ENCODE measurements at places on chromosomes 4 and X.

DNA sequence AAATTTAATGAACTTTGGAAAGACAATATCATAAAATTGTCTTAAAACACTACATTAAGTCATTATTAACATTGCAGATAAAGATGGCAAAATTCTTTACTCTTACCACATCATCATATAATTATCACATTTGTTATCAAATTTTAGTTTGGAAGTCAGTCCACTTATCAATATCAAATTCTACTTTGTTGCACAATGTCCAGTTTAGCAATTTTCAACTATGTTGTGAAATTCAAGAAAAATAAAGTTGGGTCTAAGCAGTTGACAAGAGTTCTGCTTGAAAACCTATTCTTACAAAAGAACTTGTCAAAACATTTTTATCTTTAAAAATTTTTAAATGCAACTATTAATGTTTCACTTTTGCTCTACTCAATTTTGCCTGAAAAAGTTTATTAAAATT, 44.7 kb upstream of the TET2 start:
- DNase-seq = no peak

GRCh38 chrX:1261285-1261684, 7.3 kb upstream of the CSF2RA start:
- DNase-seq = no peak

DNA sequence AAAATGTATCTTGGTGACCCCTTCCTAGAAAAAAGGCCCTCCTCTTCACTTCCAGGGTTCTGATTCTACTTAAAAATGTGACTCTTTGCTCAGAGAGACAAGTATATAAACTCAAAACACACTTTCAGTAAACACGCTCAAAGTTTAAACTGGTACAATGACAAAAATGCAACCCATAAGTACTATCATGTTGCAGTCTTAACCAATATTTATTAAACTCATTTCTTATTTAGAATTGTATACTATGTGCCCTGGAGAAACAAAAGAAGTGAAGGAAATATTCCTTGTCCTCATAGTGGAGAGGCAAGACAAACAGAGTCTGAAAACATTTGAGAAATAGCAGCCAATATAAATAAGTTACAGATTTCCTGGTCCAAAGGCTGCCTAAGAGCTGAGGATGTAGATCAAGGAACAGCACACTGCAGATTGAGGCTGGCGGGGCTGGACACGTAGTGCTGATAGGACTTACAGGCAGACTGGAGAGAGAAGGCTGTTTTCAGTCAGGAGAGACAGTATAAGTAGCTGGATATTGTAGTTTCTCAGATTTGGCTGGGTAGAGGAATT, 39.1 kb upstream of the ANXA3 start:
- DNase-seq = no peak

- DNase-seq = no peak
Observed at GRCh38 chr4:54384563-54384962, 155.5 kb downstream of the PDGFRA start.

DNA sequence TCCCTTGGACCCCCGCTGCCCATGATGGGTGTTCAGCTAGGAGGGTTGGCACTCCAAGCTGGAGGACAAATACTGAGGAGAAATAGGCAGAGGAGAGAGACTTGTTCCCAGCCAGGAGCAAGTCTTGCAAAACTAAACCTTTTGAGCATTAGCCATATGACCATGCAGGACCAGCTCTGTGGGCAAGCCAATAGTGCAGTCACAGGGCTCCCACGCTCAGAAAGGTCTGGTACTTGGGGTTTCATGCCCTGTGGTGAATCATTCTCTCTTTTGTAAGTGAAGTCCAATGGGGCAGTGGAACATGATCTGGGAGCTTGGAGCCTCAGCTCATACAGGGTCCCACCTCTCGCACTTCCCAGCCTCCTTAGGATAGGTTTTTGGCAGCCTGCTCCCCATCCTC, 300.9 kb downstream of the BCOR start:
- DNase-seq = no peak

- DNase-seq = no peak
Observed at GRCh38 chrX:65712005-65712806, 44.8 kb downstream of the MSN start.

DNA sequence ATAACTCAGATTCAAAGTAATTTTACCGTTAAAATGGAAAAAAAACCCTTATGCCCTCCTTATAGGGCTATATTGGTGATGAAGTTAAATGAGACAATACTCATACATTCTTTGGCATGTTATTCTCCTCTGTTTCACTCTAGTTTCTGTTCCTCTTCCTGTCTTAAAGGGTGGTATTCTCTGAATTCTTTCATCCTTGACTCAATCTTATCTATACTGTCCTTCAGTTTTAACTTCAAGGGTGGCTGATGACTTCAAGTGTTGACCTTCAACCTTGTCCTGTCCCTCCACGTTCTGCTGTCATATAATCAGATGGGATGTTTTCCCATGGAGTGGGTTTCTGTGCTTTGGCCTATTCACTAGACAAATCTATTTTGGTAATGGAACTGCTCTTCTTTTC, 44.0 kb downstream of the ZNF518B start:
- no peak for DNase-seq

GRCh38 chrX:24999511-24999910, 16.3 kb downstream of the ARX start:
- DNase-seq = no peak

GRCh38 chr4:143054971-143055370, 129.7 kb upstream of the USP38 start:
- DNase-seq = no peak

Data from T-helper 2 cell treated with Interferon-gamma antibody and Interleukin-4, amounts not matched to agents 5 μg/mL and 100 μg/mL, for 36 hours (primary cell).